Effector memory CD4-positive, alpha-beta T cell (primary cell): ENCODE measurements at places on chromosomes 11 and 22.

- DNase-seq = no peak
These were observed 1385.0 kb downstream of the TBC1D22A start for GRCh38 chr22:48147404-48147803.

- no peak for DNase-seq
These were observed 9.6 kb downstream of the TMEM258 start for GRCh38 chr11:61782841-61783240.

GRCh38 chr22:48210198-48210580, 1447.7 kb downstream of the TBC1D22A start:
- no peak for DNase-seq

- no peak for DNase-seq
These were observed 12.3 kb downstream of the SPI1 start for GRCh38 chr11:47366020-47366490.
